Muscle of arm (tissue), 14 donors: ENCODE measurements at places on chromosomes 3 and 15. TPM values are rescaled to one million over a fixed set of nuclear protein-coding genes. Genes with fewer than 3 reads are reported as not detected.

- DNase-seq = no peak
Measured at GRCh38 chr3:117762621-117763037, 1053.0 kb downstream of the TUSC7 start.

GRCh38 chr15:26790118-26790517 is 17.3 kb upstream of the GABRB3 start:
- DNase-seq = no peak

- no peak for DNase-seq
Measured at GRCh38 chr3:120089089-120089488, 5.2 kb downstream of the GSK3B start.

- no peak for DNase-seq
Measured at GRCh38 chr3:114218006-114218405, 19.4 kb downstream of the ZNF80 start.

Gene RHOV
- polyA plus RNA-seq = 4.5 TPM

DNA sequence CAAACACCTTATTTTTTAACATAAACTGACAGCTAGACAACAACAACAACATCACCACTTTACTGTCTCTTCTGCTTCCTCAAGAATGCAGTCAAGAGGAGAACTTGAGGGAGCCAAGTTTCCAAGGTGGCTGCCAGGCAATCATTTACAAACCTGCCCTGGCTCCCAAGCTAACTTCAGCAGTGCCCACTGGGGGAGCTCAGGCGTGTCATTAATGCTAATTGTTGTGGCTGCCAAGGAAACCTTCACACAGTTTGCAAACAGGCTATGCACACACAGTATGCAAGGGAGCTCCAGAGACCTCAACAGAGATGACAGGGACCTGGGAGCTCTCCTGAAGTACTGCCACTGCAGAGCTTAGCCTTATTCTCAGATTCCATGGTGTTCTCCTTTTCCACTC is 2.1 kb downstream of the DZIP1L start:
- no peak for DNase-seq

- no peak for DNase-seq
Measured at GRCh38 chr3:46609944-46610722, 2.2 kb upstream of the FAM240A start.

- DNase-seq = no peak
Measured at GRCh38 chr3:41276191-41276590, 76.9 kb downstream of the CTNNB1 start.

- no peak for DNase-seq
Measured at GRCh38 chr3:14392231-14392630, 10.2 kb upstream of the SLC6A6 start.

Gene FANCD2
- polyA plus RNA-seq = 17.7 TPM

GRCh38 chr3:69385723-69386555 is at the start of gene FRMD4B:
TSS of gene FRMD4B (minus strand) at chr3:69386088. CDS start at chr3:69385989, 99 bp downstream.
- peak; percentile 48 for DNase-seq

Gene CELF6
- 1.7 TPM for polyA plus RNA-seq

Gene MUC20
- not detected for polyA plus RNA-seq

Gene GPR160
- polyA plus RNA-seq = not detected

DNA sequence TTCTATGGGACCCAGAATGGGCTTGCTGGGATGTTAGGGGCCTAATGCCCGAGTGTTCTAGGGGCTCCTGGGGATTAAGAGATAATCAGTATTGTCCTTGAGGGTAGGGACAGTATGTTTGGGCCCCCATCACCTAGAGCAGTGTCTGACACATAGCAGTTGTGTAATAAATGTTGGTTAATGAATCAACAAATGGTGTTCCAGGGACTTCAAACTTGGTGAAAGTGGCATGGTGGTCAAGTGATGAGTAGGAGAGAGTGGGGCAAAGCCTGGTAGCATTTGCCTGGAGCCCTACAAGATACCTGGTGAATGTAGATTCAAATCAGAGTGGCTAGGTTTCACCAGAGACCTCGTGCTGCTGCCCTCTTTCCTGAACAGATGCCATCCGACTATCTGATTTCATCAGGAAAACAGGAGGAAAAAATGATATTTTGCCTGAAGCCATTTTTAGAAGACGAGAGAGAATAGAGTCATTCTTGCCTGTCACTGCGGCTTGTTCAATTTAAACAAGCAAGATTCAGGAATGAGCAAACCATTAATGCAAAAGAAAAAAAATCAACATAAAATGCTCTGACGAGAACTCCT is 117.3 kb downstream of the RPL22L1 start:
- DNase-seq = no peak

DNA sequence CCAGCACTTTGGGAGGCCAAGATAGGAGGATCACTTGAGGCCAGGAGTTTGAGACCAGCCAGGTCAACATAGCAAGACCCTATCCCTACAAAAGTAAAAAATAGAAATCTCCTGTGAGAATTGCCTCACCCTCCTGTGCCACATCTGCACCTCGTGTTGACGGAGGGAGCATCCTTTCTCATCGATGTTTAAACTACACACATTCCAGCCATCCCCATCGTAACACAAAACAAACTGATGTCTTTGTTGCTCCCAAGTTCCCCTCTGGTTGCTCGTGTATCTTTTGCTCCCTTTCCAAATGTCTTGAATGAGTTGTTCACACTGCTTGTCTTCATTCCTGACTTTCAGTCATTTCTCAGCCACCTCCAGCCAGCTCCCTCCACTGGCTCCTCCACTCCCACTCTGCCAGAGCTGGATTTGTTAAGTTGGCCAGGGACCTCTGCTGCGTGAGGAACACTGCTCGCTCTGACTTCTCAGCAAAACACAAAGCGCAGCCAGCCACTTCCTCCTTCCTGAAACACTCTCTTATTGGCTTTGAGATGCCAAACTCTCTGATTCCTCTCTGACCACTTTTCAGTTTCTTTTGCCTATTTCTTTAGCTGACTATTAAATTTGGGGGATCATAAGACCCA is 53.6 kb upstream of the ATP13A3 start:
- no peak for DNase-seq

Gene AVEN
- polyA plus RNA-seq = 22.1 TPM

Gene KLHL40
- polyA plus RNA-seq = not detected

Gene CCR8
- polyA plus RNA-seq = not detected

GRCh38 chr15:25058080-25058785 is 103.4 kb downstream of the SNRPN start:
- DNase-seq = no peak

- no peak for DNase-seq
Measured at GRCh38 chr3:120029749-120030148, 64.5 kb downstream of the GSK3B start.

DNA sequence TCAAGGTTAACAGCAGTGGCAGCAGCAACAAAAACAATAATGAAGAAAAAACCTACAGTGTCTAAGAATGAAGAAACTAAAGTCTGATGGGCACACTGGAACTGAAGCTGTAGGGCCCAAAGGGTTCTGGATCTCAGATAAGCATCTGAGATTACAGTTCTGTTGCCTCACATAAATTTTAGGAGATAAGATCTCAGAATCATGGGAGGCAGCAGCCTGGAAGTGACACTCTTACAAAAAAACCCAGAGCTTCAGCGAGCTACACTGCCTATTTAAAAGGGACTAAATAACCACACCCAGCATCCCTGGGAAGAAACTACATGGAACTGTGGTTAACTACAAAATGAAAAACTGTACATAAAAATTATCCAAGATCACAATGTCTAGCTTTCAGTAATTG is 61.2 kb downstream of the PLD1 start:
- DNase-seq = no peak

Gene DNAH12
- 0.24 TPM for polyA plus RNA-seq

DNA sequence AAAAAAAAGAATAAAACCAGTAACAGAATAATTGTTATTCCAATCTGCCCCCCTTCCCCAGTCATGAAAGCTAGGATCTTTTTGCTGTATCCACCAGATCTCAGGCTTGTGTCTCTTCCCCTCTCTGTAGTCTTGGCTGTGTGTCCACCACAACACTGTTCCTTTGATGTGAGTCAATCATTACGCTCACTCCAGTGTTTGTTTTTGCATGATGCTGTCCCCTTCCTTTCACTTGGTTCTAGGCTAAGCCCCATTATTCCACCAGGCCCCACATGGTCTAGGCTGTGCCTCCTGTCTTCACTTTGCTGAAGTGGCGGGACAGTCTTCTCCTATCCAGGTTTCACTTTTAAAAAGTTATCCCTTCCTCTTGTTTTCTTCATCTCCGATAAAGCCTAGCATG is 13.6 kb downstream of the ACKR2 start:
- no peak for DNase-seq
